Inflammatory macrophage treated with lipopolysaccharide for 4 hours (primary cell): ENCODE measurements at places on chromosomes 4 and X.

DNA sequence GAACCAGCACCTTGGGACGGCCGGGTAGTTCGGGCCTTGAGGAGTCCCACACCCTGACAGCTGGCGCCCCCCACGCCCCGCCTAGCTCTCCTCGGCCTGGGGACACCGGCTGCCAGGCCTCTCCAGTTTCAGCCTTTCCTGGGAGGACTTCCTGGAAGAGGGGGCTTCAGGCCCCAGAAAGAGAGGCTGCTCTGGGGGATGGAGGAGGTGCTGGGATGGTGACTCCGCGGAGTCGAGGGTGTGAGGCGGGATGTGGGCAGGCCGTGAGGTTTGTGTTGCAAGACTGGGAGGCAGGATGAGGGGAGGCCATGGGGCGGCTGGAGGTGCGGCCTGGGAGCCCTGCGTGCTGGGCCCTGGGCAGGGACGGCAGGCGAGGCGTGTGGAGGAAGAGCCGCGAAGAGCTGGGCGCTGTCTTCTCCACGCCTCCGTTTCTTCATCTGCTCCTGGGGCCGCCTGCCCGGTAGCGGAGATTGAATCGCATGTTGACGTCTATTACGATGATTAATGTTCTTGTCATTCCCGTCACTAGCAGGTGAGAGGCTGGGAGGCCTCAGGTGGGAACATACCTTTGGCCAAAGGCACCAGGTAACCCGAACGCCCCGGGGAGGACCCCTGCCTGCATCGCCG, 918 bp upstream of the FGFRL1 start:
- DNase-seq: peak; percentile 86

DNA sequence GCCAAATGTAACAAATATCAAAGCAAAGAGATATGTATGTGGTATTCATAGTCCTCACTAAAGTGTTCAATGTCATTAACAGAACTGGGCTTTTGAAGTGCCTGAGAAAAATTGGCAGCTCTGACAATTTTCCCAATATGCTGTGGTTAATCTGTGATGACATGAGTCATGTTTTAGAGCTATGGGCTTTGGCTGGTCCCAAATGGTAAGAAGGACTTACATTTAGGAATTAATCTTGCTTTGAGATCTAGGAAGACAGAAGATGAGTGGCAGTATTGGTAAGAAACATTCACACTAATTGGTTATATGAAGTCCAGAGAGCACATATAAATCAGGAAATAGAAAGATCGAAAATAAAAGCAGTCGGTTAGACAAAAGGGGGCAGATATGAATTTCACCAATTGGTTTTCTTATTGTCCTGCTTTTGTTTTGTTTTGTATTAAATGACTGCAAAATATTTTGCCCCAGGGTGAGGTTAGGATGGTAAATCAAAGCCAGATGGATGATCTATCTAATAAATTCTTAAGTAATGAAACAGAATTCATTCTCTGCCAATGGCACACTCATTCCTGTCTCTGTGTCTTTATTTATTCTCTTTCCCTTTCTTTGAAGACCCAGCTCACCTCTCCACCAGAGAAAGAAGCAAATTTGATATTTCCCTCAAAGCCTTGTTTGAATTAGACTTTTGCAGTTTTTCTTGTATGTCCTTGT, 993.1 kb downstream of the RPA4 start:
- DNase-seq: no peak

DNA sequence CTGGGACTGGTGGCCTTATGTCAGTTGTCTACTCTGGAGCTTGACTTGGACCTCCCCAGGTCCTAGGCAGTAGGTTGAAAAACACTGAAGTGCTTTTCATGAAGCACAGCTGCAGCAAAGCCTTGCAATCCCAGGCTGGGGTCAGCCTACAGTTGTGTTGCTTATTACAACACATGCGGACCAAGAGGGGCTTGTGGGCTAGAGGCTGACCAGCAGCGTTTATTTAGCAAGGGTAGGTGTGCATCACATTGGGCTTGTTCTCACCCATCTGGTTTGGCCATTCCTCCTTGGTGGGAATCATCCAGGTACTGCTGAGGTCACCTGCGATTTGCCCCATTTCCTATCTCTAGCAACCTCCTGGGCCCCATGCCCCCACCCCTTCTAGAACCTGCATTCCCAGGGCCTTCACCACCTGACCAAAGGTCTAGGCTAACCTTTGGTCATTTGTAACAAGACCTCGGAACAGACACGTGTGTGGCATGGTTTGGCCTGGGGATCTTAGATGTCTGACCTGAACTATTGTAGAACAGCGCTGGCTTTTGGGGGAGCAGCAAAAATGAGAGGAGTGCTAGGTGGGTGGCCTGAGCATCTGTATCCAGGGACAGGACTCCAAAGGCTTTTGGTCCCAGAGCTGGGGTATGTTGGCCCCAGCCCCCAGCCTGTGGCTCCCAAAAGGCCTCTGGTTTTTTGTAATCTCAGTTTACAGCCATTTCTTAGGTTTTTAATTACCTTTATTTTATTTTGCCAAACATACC, 3.0 kb downstream of the RPL10 start:
- DNase-seq: no peak

DNA sequence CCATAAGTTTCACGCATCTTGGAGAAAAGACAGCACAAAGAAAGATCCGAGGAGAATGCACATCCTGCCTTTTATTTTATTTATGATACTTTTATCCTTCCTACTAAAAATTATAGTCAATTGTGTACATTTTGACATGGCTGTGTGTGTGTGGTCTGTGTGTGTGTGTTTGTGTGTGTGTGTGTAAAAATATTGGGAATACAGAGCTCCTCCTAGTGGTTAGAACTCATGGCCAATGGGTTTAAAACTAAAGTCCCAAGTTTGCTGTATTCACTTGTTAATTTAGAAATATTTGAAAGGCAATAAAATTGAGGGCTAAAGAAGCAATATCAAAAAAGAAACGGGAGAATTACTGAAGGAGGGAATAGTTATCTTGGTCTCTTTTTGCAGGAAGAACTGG, 47.5 kb downstream of the NKX6-1 start:
- DNase-seq: no peak

GRCh38 chrX:150688911-150689451, 4.2 kb upstream of the MTMR1 start:
- no peak for DNase-seq

GRCh38 chr4:141169391-141169790, 36.1 kb upstream of the RNF150 start:
- no peak for DNase-seq

DNA sequence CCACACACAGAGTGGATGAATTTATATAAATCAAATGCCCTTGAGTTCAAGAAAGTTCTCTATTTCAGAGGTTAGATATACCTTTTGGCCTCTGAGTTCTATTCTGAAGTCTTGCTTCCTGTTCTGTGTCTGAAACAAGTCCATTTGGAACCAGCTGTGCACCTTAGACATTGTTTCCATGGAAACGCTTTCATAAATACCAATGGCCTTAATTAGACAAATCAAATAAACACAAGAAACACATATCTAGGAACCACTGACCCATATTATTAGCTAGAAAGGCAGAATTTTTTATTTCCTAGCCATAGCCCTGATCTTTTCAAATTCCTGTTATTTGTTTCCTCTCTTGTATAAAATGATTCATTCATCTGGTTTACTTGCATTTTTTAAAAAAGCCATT, 8.4 kb upstream of the C4orf54 start:
- no peak for DNase-seq

DNA sequence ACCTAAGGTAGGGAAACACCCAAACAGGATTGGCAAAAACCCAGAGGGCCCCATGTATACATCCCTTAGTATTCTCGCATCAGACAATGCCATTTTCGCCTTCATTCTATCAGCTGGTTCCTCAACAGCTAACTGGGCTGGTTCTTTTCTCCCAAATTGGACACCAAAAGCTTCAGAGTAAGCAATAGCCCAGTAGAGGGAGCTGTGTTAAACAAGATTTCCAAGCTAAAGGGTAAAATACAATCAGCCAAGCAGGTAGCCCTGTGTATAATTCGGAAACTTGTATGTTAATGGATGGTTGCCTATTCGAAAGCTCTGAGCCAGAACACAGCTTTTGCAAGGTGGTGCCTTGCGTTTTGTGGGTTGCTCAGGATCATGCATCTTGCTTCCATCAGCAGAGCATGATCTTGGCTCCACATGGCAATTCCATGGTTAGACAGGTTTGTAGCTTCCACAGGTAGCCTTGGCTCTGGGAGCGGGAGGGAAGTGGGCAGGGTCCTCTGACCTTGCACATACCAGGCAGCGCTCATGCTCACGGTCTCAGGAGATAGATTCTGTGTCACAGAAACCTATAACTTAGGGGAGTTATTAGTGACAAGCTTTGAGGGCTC, 115.2 kb upstream of the LNX1 start:
- peak; percentile 44 for DNase-seq

DNA sequence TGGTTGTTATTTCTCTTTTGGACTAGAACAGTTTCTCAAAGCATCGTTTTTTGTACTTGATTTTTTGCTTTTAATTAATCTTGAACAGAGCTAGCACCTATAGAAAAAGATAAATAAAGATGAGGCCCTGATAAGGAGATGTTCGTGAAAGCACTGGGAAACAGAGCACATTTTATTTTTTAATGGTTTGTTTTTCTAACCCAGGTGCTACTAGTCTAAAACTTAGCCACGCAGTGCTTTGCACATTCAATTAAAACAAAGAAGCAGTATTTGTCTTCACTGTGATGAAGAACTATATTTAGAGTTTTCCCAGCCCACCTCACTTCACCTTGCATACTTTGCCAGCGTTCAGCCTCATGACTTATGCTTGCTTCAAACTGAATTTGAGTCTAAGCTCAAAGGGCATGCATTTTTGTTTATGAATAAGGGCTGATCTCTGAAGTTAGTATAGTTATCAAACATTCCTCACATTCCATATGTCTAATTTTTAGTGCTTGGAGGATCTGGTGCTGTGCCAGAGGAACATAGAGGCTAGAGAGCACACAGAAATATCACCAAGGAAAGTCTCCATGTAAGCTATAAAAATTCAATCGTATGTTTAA, 76.7 kb downstream of the WWC2 start:
- DNase-seq: no peak

- no peak for DNase-seq
These were observed 83.7 kb downstream of the NAT8L start for GRCh38 chr4:2142630-2143427.

DNA sequence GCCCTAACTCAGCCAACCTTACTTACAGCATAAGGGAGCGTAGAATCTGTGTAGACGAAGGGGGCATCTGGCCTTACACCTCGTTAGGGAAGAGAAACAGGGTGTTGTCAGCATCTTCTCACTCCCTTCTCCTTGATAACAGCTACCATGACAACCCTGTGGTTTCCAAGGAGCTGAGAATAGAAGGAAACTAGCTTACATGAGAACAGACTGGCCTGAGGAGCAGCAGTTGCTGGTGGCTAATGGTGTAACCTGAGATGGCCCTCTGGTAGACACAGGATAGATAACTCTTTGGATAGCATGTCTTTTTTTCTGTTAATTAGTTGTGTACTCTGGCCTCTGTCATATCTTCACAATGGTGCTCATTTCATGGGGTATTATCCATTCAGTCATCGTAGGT, 14.6 kb downstream of the PLP1 start:
- no peak for DNase-seq

DNA sequence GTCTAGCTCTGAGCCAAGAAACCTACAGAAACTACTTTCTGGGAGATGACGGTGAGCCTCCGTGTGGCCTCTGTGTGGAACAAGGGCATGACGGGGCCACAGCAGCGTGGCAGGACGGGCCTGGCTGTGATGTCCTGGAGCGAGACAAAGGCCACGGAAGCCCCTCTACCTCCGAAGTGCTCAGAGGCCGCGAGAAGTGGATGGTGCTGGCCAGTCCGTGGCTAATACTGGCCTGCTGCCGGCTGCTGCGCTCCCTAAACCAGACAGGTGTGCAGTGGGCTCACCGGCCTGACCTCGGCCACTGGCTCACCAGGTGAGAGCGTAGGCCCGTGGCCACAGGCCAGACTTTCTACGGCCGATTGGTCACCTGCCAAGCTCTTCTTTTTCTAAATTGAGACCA, 24.6 kb downstream of the PIGG start:
- no peak for DNase-seq

DNA sequence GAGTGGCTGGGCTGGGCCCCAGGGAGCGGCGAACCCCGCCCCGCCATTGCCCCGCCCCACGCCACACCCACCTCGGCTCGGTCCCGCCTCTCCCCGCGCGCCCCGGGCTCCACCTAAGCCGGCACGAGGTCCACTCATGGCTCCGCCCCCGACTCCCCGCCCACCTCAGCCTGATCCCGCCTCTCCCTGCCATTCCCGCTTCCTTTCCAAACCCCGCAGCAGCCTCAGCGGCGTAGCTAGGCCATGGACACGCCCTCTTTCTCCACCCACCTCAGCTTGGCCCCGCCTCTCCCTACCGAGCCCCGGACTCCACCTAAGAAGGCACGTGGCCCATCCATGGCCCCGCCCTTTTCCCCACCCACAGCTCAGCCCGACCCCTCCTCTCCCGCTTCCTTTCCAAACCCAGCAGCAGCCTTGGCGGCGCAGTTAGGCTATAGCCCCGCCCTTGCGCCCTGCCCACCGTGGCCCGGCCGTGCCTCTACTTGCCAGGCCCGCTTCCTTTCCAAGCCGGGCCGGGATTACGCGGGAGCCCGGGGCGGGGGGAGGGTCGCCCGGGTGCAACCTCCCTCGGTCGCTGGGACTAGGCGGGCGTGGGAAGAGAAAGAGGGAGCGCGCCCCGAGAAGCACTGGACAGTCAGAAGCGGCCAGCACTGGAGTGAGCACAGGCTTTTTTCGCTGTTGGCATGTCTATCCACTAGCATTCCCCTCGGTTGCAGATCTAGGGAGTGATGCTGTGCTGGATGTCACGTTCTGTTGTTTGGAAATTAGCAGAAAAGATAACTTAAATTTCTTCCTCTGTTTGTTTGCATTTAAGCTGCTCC, at the start of gene RELL1:
Gene RELL1 (minus strand): TSS at position 4 of the 821 bp plus-strand sequence. CDS start 89 bp downstream, outside the sequence.
- DNase-seq: peak; percentile 99

DNA sequence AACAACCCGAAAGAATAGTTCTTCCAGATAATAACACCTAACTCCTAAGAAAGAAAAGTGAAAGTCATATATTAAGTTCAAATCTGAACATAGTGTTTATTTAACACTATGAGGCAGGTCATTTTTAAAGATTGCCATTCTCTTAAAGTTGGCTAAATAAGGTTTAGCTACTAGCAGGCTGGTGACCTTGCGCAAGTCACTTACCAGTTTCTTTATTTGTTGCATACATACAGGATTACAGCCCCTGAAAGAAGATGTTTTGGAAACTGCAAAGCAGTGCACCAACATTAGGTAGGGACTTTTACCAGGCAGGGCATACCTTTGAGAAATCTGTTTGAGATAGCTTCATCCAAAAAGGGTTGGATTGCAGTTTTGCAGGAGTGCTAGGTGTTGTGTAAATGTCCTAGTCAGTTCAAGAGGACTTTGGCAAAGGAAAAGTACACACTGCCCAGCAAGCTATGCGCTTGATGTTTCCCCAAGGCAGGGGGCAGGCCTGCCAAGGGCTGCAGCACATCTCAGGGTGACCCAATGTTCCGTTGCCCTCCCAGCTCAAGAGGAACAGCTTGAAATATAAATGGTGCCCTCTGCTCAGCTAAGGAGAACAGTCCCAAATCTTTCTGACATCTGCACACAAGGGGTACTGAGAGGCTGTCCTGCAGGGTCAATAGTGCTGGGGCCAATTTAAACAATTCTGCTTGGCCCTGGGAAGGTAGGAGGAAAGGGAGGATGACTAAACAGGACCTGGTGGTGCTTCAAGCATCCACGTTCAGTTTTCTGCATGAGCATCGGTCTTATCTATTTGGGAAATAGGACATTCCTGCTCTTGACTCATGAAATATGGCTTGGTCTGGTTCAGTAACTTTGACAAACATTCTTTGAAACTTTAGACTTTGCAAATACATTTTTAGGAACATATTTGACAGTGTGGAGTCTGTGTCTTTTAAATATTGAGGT, 130.8 kb downstream of the COL4A6 start:
- DNase-seq: no peak
